Activated T-cell treated with anti-CD3 and anti-CD28 coated beads, Interleukin-2, amount 50 U/mL, for 4 hours (primary cell): ENCODE measurements at places on chromosomes 12 and 14.

- peak; percentile 43 for DNase-seq
Observed at GRCh38 chr12:113196990-113197389, 11.5 kb downstream of the RITA1 start.

GRCh38 chr14:79856381-79856780 lies 354.9 kb downstream of the DIO2 start:
- no peak for DNase-seq

DNA sequence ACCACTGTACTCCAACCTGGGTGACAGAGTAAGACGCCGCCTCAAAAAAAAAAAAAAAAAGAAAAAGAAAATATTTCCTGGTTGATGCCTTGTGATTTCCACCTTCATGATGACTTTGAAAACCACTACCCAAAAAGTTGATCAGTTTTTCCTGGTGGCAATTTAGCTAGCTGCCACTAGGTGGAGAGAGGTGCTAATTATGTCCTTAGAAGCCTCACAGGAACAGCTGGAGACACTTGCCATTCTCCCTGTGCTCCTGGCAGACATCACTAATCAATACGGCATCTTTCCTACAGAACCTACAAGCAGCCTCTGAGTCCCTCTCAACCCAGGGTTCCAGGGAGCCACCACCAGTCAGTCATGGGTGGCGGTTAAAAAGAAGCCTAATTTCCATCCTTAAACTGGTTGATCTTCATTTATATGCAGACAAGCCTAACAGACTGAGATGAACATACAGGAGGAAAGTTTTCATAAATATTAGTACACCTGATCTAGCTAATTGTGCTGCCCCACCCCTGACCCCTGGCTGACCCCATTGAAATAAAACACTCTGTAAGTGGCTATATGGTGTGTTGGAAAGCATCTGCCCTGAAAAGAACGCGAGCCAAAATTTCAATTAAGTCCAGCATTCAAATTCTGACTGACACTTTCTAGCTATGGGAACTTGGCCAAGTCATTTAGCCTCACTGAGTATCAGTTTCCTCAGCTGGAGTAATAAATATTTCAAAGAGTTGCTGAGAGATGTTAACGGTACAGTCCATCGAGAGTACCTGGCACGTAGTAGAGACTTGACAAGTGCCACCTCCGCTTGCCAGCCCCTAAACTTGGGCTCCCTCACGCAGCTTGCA lies 6.2 kb upstream of the OAS1 start:
- DNase-seq = peak; percentile 32

DNA sequence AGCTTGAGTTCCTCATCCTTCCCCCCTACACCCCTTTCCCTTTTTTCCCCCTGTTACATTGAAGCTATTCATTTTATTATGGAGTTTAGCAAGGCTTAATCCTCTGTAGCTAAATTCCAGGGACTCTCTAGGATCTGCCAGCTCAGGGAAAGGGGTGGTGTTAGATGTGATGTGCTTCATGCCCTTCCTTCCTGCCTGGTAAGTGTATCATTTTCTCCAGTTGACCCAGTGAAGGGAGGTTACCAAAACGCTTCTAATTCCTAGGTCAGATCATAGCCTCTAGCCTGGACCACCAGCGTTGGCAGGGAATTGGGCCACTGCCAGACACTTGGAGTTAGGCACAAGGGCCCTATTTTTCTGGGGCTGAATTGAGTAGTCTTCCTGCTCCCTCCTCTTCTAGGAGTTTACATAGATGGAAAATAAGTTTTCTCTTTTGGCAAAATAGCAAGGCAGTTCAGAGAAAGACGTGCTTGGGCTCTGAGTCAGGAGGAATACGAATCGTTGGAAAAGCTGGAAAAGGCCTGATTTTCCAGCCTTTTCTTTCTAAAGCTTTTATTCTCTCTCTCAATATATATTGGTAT lies 88.3 kb downstream of the NPAS3 start:
- no peak for DNase-seq
